ENCODE measurements at places on chromosomes 2 and 18.

GRCh38 chr2:156800065-156800653, 364.0 kb downstream of the GPD2 start:
- no peak for DNase-seq

DNA sequence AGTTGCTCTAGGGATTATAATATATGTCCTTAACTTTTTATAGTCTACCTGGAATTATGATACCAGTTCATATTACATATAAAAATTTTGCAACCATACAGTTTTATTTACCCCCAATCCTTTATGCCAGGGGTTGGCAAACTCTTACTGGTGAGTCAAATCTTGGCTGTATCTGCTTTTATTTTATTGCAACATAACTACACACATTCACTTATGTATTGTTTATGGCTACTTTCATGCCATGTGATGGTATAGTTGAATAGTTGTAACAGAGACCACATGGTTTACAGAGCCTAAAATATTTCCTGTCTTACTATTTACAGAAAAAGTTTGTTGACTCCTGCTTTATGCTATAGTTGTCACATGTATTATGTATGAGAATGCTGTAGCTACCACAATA, 25.8 kb upstream of the DLX2 start:
- no peak for DNase-seq

GRCh38 chr2:3647831-3648651, 10.0 kb upstream of the ALLC start:
- DNase-seq = no peak

DNA sequence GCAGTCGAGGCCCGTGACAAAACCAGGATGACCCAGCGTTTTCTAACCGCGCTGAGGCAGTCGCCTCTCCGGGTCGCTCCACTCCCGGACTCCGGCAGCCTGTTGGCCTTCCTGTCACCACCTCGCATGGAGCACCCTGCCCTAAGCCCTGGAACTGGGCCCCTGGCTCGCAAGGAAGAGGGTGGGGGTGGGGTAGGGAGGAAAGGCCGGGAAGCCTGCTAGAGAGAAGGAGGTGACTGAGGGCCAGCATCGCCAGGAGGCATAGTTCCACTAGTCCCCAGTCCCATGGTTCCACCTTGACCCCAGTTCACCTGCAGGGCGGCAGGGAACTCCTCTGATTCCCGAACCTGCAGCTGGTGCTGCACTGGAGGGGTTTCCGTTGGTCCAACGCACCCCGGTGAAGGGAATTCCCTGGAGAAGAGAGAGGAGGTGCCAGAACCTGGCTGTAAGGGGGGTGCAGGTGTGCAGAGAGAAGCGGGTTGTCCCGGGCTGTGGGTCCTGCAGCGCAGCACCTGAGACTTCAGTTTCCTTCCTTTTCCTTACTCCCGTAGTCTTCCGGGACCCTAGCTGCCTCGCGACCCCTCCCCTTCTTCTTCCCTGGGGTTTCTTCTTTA, 11.8 kb upstream of the EN1 start:
- no peak for DNase-seq

DNA sequence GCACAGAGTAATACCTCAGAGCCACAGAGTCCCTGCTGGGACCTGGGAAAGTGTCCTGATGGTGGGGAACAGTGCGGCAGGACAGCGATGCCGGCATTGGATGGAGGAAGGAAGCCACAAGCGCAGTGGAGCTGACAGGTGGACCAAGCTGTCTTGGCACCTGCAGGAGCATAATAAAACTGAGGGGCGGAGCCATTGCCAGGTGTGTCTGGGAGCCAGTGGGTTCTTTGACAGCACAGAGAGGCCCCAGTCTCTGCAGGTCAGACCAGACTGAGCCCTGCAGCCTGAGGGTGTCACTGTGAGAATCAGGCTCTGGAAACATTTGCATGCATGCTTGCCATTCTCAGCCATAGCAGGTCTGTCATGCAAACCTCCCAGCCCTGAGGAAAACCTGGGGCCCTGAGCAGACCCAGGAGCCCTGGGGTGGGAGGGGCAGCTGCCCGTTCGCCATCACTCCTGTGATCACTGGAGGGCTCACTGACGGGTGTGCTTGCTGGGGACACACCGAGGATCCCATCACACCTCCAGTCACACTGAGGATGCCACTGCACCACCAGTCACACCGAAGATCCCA, 210.5 kb upstream of the HDAC4 start:
- no peak for DNase-seq

Measured in activated T-cell treated with anti-CD3 and anti-CD28 coated beads for 24 hours (primary cell).